Neural progenitor cell (in vitro differentiated cells): ENCODE measurements at places on chromosomes 13 and 19.

DNA sequence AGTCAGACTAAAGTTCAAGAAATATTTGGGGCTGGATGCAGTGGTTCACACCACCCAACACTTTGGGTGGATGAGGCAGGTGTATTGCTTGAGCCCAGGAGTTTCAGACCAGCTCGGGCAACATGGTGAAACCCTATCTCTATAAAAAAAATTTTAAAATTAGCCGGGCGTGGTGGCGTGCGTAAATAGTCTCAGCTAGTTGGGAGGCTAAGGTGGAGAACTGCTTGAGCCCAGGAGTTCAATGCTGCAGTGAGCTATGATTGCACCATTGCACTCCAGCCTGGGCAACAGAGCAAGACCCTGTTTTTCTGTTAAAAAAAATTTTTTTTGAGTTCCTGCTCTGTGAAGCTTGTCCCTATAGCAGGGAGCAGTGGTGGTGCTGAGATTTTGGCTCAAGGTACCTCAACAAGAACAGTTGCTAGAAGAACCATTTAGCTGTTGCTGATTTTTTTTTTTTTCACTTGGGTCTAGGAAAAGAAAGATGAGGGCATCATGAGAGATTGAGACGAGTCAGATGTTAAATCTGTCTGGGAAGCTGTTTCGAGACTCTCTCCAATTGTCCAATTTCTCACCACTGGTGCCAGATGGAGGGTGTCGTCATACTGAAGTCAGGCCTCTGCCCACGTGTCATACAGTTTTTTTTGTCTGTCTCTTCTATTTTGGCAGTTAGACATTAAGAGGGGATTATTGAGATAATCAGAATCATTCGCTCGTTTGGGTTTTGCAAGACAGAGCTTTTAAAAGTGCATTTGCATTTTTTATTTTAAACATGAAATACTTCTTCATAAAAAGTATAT, 3.7 kb downstream of the SLC25A42 start:
- no peak for DNase-seq

DNA sequence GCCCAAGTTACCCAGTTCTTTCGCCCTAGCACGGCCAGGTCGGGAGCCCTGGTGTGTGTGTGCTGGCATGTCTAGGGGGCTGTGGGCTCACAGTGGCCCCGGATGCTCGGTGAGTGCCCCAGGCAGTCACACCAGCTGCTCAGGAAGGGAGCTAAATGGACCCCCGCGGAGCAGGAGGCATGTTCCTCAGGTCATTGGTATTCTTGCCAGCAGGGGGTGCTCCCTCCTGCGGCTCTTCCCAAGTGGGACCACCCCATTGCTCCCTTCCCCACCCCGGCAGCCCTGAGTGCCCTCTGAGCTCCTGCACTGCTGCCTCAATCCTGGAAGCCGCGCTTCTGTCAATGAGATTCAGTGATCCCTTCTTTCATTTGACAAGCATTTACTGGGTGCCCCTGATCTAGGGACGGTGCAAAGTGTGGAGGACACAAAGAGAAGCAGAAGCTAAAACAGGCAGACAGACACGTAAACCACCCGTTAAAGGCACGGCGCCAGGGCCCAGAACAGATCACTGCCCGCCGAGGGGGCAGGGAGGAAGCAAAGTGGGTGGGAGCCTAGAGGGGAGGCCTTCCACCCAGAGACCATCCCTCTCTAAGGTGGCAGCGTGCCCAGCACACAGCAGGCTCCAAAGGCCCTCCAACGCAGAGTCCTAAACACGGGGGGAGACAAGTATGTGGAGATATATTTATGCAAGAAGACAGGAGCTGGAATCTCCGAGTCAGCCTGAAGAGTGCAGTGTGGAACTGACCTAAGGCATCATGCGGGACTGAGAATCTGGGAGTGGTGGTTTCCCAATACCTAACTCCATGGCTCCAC, 5.2 kb upstream of the ADPRHL1 start:
- DNase-seq, result peak; percentile 57

- DNase-seq, result no peak
Observed at GRCh38 chr19:51789061-51789795, 5.7 kb upstream of the FPR3 start.

DNA sequence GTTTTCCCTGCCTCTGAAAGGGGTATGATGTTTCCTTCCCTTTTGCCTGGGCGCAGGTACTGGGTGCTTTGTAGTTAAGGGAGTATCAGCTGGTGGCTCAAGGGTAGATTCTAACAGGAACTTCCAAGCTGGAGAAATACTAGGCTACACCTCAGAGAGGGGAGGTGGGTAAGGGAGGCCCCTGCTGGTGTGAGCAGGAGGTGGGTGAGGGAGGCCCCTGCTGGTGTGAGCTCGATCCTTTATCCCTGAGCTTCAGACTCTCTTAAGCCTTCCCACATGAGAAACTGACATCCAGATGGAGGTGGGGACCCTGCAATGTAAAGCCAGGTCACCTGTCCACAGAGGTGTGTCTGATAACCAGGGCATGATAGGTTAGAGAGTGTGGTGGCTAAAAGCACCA, 32.1 kb downstream of the CYP2B6 start:
- DNase-seq, result no peak

DNA sequence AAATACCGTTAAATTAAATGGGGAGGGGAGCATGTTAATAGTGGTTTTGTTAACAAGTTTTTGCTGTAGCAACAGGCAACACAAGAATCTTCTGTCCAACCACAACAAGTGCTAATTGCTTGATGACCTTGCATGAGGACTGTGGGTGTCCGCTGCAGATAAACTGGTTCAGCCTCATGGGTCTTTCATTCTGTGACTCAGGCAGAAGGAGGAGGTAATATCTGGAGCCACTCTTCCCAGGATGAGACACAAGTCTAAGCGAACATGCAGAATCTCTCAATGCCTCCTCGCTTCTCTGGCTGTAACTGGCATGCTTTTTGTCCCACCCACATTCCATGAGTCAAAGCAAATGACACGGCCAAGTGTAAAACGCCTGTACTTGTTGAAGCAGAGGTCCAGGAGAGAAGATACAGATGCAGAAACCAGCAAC, 56.6 kb upstream of the MYO16 start:
- no peak for DNase-seq

DNA sequence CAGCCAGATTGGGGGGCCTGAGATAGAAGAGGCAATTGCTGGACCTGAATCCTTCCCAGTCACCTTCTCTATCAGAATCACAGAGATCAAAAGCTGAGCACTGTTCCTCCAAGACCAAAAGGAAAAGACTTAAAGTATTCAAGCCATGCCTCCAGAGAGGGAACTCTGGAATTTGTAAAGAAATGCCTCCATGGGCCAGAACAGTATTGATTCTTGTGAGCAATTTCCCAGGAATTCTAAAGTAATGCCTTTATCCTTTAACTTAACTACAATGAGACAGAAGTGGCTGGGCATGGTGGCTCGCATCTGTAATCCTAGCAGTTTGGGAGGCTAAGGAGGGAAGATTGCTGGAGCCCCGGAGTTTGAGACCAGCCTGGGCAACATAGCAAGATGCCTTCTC, 148.8 kb downstream of the FLT1 start:
- DNase-seq, result peak; percentile 15

GRCh38 chr13:111904701-111905608, 162.0 kb upstream of the SOX1 start:
- DNase-seq, result no peak

DNA sequence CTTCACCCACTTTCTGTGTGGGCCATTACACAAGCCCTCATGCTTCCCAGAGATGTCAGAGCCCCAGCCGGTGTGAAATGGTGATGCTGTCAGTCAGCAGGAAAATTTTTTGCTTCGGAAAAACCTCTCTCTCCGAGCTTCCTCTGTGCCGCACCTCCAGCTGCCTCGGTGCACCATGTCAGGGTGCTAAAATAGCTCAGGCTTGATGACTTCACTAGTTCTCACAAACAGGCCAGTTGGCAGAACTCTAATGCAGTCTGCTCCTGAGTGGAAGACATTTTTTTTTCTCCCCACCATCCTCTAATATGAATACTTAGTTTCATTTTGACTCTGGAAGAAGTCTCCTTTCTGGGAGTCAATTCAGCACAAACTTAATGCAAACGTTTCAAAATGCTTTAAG, 71.3 kb downstream of the KLF12 start:
- DNase-seq, result no peak

DNA sequence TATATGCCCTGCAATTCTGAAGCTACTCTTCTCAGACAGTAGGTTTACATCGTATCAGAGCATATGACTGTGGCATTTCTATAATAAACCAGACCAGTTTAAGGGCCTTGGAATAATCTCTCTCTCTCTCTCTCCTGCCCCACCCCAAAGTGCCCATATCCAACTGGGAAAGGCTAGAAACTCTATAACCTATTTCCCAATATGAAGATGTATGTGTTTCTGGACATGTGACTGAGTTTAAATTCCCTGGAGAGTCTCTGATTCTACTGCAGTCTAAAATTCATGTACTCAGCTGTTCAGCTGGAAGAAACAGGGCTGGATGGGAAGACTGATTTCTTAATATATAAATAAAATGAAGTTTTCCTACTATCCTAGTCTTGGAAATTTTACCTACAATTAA, 91.9 kb upstream of the MBNL2 start:
- no peak for DNase-seq

DNA sequence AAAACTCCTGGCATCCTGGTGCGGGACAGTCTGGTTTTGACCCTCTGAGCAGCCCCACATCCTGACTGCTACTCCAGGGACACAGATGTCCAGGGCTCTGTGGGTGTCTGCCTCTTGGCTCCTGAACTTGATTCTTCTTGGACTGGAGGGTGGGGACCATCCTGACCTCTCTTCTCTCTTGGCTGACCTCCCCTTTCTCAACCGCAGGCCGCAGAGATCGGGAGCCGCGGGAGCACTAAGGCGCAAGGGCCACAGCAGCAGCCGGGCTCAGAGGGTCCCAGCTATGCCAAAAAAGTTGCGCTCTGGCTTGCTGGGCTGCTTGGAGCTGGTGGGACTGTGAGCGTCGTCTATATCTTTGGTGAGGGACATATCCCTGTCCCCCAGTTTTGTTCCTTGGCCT, 1.0 kb downstream of the TIMM50 start:
- no peak for DNase-seq

GRCh38 chr13:68676513-68677115, 1431.0 kb upstream of the ATXN8OS start:
- no peak for DNase-seq

GRCh38 chr13:51041126-51041525, 69.9 kb downstream of the C13orf42 start:
- no peak for DNase-seq

GRCh38 chr13:60798503-60798902, 401.5 kb downstream of the TDRD3 start:
- no peak for DNase-seq

GRCh38 chr19:14127176-14127575, 9.2 kb downstream of the ASF1B start:
- no peak for DNase-seq

DNA sequence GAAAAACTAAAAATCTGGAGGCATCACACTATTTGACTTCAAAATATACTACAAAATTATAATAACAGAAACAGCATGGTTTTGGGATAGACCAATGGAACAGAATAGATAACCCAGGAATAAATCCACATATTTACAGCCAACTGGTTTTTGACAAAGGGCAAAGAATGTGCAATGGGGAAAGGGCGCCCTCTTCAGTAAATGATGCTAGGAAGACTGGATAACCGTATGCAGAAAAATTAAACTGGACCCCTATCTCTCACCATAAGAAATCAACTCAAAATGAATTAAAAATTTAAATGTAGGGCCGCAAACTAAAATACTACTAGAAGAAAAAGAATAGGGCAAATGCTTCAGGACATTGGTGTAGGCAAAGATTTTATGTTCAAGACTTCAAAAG, 440.5 kb upstream of the SGCG start:
- DNase-seq, result peak; percentile 49

DNA sequence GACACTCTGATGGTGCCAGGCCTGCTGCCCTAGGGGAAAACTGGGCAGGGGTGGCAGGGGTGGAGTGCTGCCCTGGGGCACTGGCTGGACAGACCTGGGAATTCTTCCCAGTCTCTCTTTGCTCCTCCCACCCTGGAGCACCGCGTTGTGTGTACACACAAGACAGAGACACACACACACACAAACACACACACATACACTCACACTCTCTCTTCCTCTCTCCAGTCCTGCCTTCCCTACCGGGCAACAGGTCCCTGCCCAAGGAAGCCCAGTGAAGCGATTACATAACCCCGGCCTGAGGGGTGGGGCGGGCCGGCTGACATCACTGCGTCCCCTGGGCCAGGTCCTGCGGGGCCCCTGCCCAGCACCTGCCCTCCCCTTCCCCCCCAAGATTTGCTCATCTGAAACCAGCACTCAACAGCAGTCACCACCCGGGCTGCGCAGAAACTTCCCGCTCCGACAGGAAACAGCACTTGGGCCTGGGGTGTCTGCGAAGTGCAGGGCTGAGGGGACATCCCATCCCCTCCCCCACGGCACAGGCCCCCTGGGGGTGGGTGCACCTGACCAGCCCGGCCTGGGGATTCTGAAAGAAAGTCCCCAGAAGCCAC, 1.2 kb downstream of the MKNK2 start:
- DNase-seq, result peak; percentile 60

DNA sequence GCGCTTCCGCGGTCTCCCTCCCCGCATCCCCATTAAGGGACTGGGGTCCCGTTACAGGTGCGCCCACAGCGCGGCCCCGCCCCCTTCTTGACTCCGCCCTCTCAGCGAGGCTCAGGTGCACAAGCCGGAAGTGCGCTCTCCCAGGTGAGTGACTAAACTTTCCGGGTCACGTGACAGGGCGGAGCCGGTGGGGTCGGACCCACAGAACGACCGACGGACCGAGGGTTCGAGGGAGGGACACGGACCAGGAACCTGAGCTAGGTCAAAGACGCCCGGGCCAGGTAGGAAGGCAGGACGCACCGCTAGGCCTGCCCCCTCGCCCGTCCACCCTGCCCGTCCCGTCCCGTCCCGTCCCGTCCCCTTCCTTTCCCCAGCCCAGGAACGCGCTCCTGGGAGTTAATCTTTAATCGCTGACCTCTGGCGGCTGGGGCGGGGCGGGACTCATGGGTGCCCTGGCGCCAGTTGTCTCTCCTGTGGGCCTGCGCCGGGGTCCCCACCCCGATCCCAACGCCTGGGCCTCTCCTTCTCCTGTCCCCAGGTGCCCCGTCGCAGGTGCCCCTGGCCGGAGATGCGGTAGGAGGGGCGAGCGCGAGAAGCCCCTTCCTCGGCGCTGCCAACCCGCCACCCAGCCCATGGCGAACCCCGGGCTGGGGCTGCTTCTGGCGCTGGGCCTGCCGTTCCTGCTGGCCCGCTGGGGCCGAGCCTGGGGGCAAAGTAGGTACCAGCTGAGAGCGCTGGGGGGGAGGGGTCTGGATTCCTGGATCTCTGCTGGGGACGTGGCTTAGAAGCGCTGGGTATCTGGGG, at the start of gene CRB3:
Gene CRB3, plus strand, starts transcription at position 202 of the 804 bp plus-strand sequence. Its CDS starts 431 bp downstream, at position 633.
- peak; percentile 53 for DNase-seq

DNA sequence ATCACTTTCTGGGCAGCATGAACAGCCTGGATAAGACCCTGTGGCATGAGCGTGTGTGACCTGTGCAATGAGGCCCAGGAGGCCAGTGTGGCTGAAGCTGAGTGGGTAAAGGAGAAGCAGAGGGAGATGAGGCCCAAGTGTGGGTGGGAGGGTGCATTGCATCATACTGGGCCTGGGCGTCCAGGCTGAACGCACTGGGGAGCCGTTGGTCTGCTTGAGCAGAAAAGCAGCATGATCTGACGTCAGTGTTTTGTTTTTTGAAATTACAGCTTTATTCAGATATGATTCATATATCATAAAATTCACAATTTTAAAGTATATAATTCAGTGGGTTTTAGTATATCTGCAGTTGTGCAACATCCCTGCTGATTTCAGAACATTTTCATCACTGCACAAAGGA, 409.7 kb downstream of the HS6ST3 start:
- no peak for DNase-seq

GRCh38 chr13:37956536-37956935, 87.0 kb upstream of the TRPC4 start:
- no peak for DNase-seq
